ENCODE measurements at places on chromosomes 2 and 18.

- DNase-seq, result no peak
These were observed 229.5 kb downstream of the DCC start for GRCh38 chr18:52569492-52569891.

GRCh38 chr18:65415098-65415497 is 335.7 kb upstream of the CDH7 start:
- no peak for DNase-seq

GRCh38 chr2:50396298-50396631 is 635.7 kb downstream of the NRXN1 start:
- DNase-seq, result no peak

- DNase-seq, result no peak
These were observed 5.5 kb downstream of the C2orf81 start for GRCh38 chr2:74415762-74416395.

DNA sequence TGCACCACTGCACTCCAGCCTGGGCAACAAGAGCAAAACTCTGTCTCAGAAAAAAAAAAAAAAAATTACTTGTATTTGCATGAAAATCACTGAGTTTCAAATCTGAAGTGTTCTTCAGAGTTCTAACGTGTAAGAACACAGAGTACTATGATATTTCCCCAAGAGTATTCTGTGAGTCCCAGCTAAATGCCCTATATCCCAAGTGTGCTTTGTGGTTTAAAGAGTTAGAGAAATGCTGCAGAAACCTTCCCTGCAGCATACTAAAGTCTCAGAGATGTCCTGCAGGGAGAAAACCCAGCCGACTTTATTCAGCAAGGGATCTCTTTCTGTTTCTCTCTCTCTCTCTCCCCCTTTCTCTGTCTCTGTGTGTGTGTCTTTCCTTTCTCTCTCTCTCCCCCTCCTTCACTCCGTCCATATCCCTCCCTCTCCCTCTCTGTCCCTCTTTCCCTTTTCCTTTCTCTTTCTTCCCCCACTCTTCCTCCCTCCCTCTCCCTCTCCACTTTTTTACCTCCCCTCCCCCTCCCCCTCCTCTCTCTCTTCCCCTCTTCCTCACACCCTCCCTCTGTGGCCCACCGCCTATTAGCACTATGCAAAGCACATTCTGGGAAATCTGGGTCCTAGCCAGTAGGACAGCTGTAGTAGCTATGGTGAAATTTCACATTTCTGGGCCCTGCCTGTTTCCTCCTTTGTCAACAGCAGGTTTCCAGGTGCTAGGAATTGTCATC is 54.2 kb downstream of the ACTR2 start:
- no peak for DNase-seq

GRCh38 chr18:22667156-22667555 is 249.4 kb upstream of the CTAGE1 start:
- no peak for DNase-seq

DNA sequence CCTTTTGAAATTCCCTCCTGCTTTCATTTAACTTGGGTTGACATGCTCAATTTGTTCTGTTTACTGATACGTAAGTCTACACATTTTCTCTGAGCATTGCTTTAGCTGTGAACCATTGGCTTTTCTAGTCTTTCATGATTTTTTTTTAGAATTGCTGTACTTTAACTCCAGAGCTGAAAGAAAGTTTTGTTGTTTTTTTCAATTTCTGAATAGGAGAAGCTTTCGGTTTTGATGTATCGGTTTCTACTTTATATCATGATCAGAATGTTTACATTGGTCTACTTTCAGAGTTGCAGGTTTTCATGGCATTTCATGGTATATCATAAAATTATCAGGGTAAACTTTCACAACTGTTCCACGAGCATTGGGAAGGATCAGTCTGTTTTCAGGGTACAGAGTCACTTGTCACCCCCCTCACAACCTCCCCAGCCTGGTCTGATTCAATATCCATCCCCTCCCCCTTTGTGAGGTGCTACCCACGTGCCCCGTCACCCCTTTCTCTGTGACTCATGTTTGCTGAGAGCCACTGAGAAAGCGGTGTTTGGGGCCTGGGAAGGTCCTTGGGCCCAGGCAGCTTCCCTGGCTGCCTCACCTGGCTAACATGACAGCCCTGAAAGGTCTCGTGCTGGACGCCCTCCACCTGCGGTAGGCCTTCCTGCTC is 7.0 kb downstream of the ASTL start:
- DNase-seq, result no peak

- DNase-seq, result no peak
These were observed 93.6 kb downstream of the MTCL1 start for GRCh38 chr18:8799001-8799400.

GRCh38 chr2:157174321-157174720 is 83.2 kb upstream of the GALNT5 start:
- no peak for DNase-seq

DNA sequence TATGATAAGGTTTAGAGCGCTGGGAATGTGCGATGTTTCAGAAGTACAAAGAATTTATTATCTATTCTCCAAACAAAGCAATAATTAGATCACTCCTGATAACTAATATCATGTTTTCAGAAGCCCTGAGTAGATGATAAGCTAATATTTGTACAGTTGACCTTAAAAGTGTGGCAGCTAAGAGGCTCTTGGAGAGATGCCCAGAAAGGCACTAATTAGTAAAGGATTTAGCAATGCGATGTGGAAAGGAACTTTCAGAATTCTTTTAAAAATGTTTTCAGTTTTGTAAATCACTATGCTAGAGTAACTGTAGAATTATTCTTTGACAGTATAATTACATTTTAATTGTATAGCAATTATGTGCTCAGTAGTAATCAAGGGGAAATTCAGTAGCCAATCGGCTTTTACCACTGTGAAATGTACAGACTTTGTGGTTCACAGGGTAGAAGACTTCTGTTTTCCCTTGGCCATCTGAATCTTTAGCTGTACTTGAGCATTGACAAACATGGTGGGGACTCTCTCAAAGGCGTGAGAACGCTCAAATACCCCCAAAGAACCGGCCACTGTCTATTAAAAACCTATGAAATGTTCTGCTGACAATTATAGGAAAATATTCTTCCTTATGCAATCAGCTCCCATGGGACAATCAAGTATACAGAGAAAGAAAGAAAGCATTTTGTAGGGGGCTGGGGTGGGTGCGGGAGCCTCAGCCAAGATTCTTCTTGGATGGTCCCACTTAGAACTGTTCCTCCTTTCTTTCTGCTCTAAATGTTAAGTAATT is 262.8 kb upstream of the AGAP1 start:
- no peak for DNase-seq

DNA sequence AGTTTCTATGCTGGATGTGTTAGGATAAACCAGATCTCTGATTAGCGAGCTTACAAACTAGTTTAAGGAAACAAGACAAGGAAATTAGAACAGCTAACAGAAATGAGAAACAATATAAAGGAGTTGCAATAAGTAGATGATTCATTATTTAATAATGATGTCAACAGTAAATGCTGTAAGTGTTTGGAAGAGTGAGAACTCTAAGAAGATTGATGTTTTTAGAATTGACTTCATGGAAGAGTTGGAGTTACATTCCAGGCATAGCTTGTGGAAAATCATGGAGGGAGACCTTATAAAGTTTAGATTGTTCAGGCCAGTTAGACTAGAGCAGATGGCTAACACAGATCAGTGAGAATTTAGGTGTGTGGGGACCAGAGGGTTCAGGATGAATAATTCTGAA is 32.6 kb downstream of the PPP1R1C start:
- no peak for DNase-seq

GRCh38 chr2:11703700-11704099 is 33.7 kb upstream of the NTSR2 start:
- DNase-seq, result no peak

DNA sequence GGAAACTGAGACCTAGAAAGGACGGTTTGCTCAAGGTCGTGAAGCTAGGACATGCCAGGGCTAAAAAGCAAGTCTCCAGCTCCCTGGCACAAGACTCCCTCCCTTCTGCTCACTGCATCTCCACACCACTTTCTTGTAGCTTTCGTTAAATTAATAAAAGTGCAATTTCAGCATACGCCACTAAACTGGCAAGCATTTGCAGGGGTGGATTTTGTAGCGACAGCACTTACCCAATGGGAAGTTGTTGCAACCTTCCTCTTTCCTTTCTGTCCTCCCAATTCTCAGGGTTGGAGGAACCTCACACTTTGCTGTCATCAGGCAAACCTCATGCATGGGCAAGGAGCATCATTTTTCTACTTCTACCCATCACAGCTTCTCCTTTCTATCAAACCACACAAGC is 7.4 kb upstream of the RHOB start:
- no peak for DNase-seq

DNA sequence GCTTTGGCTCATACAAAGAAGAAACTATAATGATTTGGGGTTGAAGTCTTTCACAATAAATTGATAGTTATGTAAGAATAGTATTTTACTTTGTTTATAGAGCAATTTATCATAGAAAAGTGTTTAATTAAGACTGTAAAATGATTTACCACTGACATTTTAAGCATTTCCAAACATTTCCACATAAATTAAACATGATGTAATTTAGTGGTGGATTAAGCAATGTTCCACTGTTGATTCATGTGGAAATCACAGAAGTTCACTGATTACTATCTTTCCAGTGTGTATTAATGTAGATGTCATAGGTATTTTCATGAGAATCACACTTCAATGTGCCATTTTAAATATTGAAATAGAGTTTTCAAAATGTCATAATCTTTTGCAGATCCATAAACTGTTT is 40.1 kb upstream of the GRB14 start:
- no peak for DNase-seq

DNA sequence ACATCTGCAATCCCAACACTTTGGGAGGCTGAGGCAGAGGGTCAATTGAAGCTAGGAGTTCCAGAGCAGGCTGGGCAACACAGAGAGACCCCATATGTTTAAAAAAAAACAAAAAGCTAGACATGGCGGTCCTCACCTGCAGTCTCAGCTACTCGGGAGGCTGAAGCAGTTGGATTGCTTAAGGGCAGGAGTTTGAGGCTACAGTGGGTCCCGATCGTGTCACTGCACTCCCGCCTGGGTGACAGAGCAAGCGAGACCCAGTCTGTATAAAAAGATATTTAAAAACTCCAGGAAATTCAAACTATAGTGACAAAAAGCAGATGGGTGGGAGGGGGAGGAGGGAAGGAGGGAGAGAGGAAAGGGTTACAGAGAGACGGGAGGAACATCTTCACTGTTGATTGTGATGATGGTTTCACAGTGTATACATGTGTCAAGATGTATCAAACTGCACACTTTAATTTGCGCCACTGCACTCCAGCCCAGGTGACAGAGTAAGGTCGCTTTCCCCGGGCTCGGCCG is 942 bp upstream of the ZNF236 start:
- DNase-seq, result no peak

GRCh38 chr18:32461709-32462272 is 8.9 kb downstream of the GAREM1 start:
- no peak for DNase-seq

DNA sequence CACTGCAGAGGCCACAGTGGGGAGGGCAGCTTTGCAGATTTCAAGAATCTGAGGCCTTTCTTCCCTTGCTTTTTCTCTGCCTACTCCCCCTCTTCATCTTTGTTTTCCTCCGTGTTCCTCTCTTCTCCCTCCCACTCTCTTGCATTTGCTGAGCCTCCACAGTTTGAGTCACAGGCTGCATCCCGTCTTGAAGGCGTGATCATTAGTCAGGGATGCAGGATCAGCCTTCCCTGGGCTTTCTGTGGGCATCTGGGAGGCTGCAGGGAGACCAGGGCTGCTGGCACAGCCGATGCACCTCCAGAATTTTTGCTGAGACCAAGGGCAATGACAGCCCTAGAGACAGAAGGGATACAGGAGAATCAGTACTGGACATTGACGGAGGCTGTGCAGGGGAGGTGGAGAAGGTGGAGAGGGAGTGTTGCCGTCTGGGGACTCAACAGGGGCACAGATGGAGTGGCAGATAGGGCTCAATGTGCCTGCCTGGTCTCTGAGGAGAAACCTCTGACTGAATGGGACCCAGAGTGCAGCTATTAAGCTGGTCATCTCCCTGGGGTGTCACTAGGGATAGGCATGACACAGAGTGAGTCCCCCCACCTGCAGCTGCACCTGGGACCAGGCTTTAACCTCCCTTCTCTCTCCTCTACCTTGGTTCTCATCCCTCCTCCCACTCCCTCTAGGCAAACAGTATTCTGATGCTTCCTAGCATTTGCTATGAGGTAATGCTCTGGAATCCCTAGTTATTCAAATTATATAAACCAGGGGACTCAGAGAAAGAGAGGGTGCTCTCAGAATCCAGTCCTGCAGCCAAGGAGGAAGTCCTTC is 29.0 kb upstream of the DNAJC27 start:
- DNase-seq, result no peak

- DNase-seq, result no peak
These were observed 24.7 kb upstream of the COLEC12 start for GRCh38 chr18:525036-525797.

GRCh38 chr2:216426938-216427337 is 14.7 kb downstream of the SMARCAL1 start:
- DNase-seq, result no peak

DNA sequence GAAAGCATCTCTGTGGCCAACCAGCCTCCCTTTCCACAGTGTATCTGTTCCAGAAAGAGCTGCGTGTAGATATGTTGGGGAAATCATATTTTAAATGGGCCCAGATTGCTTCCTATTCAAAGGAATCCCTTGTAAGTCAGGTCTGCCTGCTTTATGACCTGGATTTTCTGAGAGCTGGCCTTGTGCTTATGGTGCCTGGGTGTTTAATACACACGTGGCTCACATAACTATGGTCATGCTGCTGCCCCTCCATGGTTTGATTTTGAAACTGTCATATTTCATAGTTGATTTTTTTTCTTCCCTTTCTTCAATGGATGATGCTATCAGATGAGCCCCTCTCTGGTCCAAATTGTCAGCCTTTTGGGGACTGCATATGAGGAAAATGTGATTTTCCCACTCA is 111.5 kb upstream of the CNGA3 start:
- no peak for DNase-seq

- peak; percentile 9 for DNase-seq
These were observed 11.9 kb downstream of the IL18R1 start for GRCh38 chr2:102367331-102367971.

DNA sequence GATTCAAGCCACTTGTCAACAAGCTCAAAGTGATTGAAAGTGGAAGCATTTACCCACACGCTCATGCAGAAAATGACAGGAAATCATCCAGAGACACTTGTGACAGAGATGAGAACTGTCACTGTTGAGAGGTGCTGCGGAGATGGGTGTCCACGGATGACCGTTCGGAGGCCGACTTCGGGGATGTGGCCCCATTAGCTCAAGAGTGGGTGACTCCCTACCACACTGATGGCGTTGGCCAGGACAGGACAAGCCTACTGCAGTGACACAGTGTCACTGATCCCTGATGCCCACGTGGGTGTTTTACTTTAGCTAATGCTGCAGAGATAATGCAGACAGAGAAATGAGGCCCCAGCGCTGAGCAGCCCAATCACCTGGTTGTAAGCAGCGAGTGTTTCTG is 81.5 kb upstream of the YWHAQ start:
- no peak for DNase-seq

DNA sequence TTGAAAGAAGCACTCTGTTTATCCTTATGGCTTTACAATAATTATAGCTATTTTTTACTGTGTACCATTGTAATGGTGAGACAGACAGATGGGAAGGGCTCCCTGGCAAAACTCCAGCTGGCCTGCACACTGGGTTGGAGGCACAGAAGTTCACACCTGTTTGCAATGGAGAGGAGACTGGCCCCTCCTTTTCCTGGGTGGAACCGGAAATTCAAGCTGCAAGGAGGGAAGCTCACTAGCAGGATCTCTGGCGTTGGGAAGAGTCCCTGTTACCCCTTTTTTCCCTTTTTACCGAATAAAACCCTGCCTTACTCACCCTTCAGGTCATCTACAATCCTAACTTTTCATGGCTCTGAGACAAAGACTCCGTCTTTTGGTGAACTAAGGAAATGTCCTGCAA is 100.3 kb upstream of the TFPI start:
- DNase-seq, result no peak

Measured in stimulated activated CD4-positive, alpha-beta T cell treated with anti-CD3 and anti-CD28 coated beads, Interleukin-2, amount 100 ng/mL, for 4 hours (primary cell).